ENCODE measurements at places on chromosomes 5 and 9. TPM values are rescaled to one million over a fixed set of nuclear protein-coding genes. Genes with fewer than 3 reads are reported as not detected.

DNA sequence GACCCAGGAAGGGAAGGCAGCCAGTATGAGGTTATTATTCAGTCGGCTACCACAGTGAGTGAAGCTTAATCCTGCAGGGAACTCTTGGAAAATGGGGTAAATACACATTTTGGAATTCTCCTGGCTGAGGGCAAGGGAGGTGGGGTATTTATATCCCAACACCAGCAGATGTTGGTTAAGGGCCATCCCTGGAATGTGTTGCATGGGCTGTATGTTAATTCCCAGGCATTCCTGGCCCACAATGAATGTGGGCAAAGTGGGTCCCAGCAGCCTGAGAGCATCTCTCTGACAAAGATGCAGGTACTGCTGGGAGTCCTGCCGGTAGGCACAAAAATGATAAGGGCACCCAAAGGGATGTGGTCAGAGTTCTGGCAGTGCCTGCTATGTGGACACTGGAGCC lies 2.9 kb upstream of the GPRIN1 start:
- peaks cover 16% of the 10 kb centered on the region for H3K27me3 ChIP-seq
- no peak for DNase-seq
- no peak overlapping the region for H3K27ac ChIP-seq
- peaks cover 9% of the 10 kb centered on the region for H3K4me1 ChIP-seq

GRCh38 chr5:59587489-59588337 lies 305.8 kb downstream of the PDE4D start:
- H3K27ac ChIP-seq = no peak overlapping the region
- peak overlapping the region; percentile 22 for H3K4me3 ChIP-seq
- H3K36me3 ChIP-seq = no peaks in the 10 kb centered on the region
- no peaks in the 10 kb centered on the region for H3K27me3 ChIP-seq
- peaks cover 20% of the 10 kb centered on the region for H3K4me1 ChIP-seq

DNA sequence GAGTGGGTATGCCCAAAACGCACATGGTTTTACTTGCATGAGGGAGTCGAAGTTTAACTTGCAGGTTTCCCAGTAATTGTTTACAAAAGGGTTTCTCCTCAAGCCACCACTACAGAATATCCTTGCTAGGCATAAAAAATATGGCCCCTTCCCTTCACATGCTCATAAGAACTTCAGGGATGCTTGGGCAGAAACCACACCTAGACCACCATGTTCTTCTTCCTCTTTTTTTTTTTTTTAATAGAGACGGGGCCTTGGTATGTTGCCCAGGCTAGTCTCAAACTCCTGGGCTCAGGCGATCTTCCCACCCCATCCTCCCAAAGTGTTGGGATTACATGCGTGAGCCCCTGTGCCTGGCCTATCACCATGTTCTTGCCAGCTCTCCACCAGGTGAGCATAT lies 18.6 kb upstream of the PLIN2 start:
- H3K4me1 ChIP-seq = no peaks in the 10 kb centered on the region
- no peak for DNase-seq
- no peak overlapping the region for H3K4me3 ChIP-seq
- H3K36me3 ChIP-seq = no peaks in the 10 kb centered on the region

CD274 gene
- total RNA-seq = 0.39 TPM

- H3K36me3 ChIP-seq = no peaks in the 10 kb centered on the region
- H3K4me1 ChIP-seq = no peaks in the 10 kb centered on the region
- DNase-seq = peak; percentile 25
- H3K27ac ChIP-seq = no peak overlapping the region
- H3K27me3 ChIP-seq = no peaks in the 10 kb centered on the region
These were observed 201.7 kb downstream of the GADD45G start for GRCh38 chr9:89806371-89807100.

DNA sequence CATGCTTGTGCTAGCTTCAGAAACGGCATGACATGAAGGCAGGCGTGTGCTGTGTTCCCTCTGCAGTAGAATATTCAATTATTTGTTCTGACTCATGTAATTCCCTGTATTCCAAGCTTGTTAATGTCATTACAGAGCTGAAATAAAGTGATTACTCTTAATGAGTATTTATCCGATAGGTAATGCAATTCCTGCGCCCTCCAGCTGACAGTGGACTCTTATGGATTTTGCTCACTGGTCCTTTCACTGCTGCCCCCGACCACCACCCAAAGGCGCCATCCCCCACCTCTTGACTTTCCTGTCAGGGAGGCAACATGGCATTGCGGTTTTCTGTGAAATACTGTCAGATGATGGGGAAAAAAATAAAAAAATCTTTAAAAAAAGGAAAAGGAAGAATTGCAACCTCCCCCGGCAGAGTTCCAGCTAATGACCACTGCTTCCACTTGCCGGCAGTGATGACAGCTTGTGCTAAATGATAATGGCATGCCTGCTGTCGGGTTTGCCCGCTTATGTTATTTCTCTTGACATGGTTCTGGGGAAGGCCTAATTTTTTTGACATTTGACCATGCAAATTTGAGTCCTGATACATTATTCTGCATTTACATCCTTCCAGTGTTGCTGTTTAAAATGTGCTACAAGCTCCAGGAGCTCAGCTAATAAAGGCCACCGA lies 335.3 kb upstream of the ADAMTS16 start:
- no peak overlapping the region for H3K27ac ChIP-seq
- no peaks in the 10 kb centered on the region for H3K4me1 ChIP-seq
- DNase-seq = no peak
- no peaks in the 10 kb centered on the region for H3K27me3 ChIP-seq

GRCh38 chr9:70438341-70438928 lies 24.0 kb upstream of the KLF9 start:
- no peaks in the 10 kb centered on the region for H3K36me3 ChIP-seq
- H3K4me1 ChIP-seq = no peaks in the 10 kb centered on the region
- peak; percentile 95 for DNase-seq
- no peak overlapping the region for H3K27ac ChIP-seq
- H3K27me3 ChIP-seq = no peaks in the 10 kb centered on the region
- no peak overlapping the region for H3K4me3 ChIP-seq

GNG10 gene
- 23.4 TPM for total RNA-seq

DNA sequence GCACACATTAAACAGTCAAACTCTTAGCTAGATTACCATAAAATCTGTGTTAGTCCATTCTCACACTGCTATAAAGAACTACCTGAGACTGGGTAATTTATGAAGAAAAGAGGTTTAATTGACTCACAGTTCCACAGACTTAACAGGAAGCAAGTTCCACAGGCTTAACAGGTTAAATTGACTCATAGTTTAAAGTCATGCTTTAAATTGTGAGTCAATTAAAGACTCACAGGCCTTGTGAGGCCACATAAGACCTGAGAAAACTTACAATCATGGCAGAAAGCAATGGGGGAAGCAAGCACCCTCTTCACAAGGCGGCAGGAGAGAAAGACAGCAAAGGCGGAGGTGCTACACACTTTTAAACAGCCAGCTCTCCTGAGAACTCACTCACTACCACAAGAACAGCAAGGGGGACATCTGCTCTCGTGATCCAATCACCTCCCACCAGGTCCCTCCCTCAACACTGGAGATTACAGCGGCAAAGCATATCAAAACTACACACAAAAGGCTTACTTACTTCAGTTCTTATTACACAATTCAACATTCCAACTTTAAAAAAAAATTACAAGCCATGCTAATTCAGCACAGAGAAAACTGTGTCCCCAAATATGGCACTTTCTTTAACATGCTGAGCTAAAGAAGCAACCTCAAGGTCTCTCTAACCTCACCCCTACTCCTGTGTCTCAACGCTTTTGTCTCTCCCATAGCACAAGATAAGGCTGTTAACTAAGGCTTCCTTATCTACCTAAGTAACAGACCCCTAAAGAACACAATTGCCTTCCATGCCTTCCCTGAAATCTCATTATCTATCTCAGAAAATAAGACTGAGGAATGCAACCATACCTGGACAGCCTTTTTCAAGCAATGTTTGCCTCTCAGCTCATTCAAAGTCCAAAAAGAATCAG lies 805.1 kb downstream of the NR2F1-AS1 start:
- no peak overlapping the region for H3K4me3 ChIP-seq
- H3K4me1 ChIP-seq = peaks cover 28% of the 10 kb centered on the region
- DNase-seq = peak; percentile 12

LVRN gene
- 3.0 TPM for total RNA-seq

DNA sequence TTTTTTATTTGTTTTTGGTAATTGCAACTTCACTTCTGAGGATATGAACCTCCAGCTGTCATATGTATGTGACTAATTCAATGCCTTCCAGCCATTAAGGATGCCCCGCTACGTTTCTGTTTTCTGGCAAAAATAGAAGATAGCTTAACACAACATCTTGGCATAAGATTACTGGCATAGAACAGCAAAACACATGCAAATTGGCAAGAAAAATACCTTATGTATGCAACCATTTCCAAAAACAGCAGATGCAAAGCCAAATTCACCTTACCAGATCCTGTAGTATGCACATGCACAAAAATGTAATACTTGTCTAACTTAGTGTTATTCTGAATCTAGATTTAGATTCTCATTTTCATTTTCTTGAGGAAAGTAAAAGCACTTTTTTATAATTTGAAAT lies 461.1 kb upstream of the CYLC2 start:
- no peak overlapping the region for H3K4me3 ChIP-seq
- no peak for DNase-seq
- H3K27ac ChIP-seq = no peak overlapping the region
- H3K4me1 ChIP-seq = no peaks in the 10 kb centered on the region
- no peaks in the 10 kb centered on the region for H3K36me3 ChIP-seq

DNA sequence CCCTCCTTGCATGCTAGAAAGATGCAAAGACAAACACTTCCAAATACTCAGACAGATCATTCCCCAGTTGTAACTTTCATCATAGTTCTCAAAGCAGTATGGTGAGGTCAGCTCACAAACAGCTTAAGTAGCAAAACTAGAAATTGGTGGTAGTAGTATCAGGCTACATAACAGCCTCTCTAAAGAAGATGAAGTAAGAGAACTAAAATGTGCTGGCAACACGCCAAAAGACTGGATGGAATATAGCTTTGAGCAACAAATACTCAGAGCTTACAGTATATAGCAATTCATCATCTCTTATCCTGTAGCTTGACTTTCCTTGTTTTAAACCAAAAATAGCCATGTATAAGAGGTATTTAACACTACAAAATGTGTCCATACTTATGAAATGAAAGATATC lies 7.5 kb downstream of the PFDN1 start:
- peaks cover 48% of the 10 kb centered on the region for H3K4me1 ChIP-seq
- H3K36me3 ChIP-seq = peaks cover 3% of the 10 kb centered on the region
- H3K27ac ChIP-seq = no peak overlapping the region
- no peak overlapping the region for H3K4me3 ChIP-seq
